CD4-positive, alpha-beta T cell treated with Interleukin-4 for 4 hours (primary cell): ENCODE measurements at places on chromosomes 3 and 15.

DNA sequence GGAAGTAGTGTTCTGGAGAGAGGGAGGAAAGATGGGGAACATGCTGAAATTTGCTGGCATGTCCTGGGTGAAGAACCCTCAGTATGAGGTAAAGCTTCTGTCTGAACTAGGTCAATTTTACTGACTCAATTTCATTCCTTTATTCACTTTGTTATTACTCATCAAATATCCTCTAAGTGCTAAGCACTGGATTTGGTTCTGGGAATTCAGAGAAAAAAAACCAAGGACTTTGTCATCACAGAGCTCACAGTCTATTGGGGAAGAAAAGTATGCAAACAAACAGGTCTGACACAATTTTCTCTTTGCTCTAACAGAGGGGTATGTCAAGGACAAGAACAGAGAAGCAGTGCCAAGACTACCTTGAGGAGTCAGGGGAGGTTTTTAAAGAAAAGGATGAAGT lies 68.0 kb downstream of the TFG start:
- no peak for DNase-seq

- DNase-seq: no peak
These were observed 1.1 kb downstream of the HES1 start for GRCh38 chr3:194137008-194137505.

- no peak for DNase-seq
These were observed 5.0 kb downstream of the ZBED2 start for GRCh38 chr3:111590143-111590491.

DNA sequence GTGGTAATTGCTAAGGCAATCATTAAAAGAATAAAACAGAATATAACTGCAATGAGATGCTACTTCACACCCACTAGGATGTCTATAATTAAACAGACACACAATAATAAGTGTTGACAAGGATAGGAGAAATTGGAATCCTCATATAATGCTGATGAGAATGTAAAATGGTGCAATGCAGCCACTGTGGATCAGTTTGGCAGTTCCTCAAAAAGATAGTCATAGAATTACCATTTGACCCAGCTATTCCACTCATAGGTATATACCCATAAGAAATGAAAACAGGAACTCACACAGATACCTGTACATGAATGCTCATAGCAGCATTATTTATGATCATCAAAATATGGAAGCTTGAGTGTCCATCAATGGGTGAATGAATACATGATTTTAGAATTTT lies 9.6 kb upstream of the RNF111 start:
- no peak for DNase-seq

- DNase-seq: no peak
These were observed 4.9 kb downstream of the ISL2 start for GRCh38 chr15:76341366-76342057.

DNA sequence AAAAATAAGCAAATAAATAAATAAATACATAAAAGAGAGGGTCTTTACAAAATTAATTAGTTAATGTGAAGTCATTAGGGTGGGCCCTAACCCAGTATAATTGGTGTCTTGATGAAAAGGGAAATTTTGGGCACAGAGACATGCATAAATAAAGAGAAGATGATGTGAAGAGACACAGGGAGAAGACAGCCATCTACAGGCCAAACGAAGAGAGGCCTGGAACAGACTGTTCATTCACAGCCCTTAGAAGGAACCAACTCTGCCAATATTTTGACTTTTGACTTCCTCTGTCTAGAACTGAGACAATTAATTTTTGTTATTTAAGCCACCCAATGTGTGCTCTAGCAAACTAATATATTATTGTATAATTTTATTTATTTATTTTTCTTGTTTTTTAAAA lies 29.6 kb upstream of the SELENOK start:
- DNase-seq: no peak

DNA sequence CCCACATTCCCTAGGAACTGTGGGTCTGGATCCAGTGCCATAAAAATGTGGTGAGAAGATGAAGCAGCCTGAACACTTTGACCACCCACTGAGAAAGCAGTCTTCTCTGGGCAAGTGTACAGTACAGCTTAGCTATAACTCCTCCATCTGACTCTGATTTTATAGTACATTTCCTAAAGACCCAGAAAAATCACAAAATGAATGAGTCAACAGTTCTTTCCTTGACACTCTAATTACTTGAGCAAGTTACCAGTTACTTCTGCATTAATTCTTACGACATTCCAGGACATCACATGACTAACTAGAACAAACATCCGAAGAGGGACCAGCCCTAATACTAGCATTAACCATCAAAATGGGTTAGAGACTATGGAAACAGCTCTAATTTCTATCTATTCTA lies 148.1 kb upstream of the PEX5L start:
- no peak for DNase-seq

GRCh38 chr3:77319711-77320110 lies 279.8 kb downstream of the ROBO2 start:
- DNase-seq: no peak

- DNase-seq: no peak
These were observed 55.2 kb downstream of the IQSEC1 start for GRCh38 chr3:13018043-13018451.

DNA sequence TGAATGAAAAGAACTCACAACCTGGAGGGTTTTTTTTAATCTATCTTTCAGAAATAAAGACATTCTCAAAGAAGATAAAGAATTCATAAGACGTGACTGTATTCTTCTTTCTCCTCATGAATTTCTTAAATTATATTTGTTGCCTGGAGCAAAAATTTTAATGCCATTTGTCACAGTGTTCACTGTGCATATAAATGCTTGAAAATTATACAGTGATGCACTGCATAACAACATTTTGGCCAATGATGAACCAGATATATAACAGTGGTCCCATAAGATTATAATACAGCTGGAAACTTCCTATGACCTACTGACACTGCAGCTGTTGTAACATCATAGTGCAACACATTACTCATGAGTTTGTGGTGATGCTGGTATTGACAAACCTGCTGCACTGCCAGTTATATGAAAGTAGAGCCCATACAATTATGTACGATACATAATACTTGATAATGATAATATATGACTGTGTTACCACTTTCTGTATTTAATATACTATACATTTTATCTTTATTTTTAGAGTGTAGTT lies 67.3 kb downstream of the P2RY1 start:
- DNase-seq: no peak

- no peak for DNase-seq
These were observed at the start of gene CLSTN2 for GRCh38 chr3:139935016-139935865. Gene CLSTN2, plus strand, starts transcription at chr3:139935185.

DNA sequence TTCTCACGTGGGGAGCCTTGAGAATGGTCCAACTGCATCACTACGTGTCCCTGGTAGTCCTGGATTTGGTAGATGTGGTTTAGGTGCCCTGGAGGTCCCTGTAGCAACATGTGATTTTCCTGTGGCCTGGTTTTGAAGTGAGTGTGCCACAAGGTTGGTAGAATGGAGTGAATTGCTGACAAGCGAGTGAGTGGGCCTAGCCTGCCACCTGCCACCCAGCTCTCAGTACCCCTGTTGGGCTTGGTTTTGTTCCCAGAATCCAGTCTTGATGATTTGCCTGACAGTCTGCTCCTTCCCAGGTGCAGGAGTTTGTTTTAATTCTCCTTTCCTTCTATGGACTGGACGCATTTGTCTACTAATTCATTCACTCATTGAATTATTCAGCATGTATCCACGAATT lies 19.4 kb downstream of the RPLP1 start:
- no peak for DNase-seq

- DNase-seq: peak; percentile 36
These were observed 58.1 kb downstream of the RSRC1 start for GRCh38 chr3:158167737-158168557.

DNA sequence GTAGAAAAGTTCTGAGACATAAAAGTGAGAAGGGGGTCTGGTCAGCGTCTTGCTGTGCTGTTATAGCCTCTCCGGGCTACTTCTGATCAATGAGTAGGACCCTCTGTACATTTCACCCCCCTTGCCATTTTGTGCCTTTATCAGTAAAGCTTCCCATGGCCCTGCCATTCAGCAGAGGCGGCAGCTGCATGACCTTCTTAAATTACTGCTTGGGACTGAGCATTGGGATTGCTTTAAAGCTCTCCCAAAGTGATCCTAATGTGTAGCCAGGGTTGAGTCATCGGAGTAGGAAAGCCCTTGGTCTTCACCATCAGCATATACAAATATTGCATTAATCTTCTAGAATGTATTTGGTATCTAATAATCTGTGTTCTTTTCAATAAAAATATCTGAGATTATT lies 70.2 kb downstream of the FMN1 start:
- DNase-seq: no peak

DNA sequence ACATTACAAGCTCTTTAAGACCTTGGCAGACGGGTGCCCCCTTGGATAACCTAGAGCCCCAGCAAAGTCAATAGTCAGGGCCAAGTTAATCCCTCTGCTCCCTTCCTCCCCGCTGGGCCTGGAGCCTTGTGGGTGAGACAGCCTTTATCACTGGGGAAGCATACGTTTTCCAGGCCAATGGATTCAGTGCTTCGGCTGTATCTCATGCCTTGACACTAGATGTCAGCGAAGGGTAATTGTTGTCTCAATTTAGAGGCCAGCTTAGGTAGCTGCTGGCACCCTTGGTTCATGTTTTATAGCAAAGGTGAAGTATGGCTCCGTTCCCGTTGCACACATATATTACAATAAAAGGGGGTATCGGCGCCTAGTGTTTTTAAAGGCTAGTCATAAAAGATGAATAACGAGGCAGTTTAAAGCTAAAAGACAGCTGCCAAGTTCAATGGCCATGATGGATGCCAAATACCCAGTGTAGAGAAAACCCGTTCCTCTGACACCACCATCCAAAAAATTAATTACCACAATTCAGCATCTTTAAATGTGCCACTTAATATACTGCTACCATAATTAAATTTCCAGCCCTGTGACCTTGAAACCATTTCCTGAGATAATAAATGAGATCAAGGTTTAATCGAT lies 52.3 kb upstream of the BNIP2 start:
- no peak for DNase-seq

DNA sequence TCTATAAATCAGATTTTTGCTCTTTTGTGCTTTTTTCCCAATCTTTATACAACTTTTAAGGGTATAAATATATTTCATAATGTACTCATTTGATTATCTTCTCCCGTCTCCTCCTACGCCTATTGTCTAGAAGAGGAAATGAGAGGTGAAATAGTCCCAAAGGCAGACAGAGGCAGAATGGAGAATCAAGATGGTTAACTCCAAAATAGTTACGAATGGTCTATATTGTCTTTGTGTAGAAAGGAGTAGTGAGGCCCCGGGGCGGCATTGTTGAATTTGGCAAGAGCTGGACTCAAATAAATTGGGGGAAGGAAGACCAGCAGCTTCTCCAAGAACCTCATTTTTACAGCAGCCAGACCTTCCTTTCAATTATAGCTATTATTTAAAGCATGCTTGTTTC lies 23.9 kb downstream of the ITPR1 start:
- no peak for DNase-seq

GRCh38 chr3:127680798-127681221 lies 8.1 kb downstream of the ABTB1 start:
- no peak for DNase-seq

- DNase-seq: no peak
These were observed 62.4 kb downstream of the MBNL1 start for GRCh38 chr3:152331018-152331541.

GRCh38 chr3:135895106-135895733 lies 70.3 kb upstream of the PPP2R3A start:
- peak; percentile 24 for DNase-seq

GRCh38 chr3:133944641-133945380 lies 49.1 kb upstream of the RAB6B start:
- DNase-seq: no peak
